Tibial artery (tissue), 4 donors: ENCODE measurements at places on chromosomes 16 and 17.
A peak's percentile ranks its signal among the peaks of the same experiment; 100 is the strongest.

DNA sequence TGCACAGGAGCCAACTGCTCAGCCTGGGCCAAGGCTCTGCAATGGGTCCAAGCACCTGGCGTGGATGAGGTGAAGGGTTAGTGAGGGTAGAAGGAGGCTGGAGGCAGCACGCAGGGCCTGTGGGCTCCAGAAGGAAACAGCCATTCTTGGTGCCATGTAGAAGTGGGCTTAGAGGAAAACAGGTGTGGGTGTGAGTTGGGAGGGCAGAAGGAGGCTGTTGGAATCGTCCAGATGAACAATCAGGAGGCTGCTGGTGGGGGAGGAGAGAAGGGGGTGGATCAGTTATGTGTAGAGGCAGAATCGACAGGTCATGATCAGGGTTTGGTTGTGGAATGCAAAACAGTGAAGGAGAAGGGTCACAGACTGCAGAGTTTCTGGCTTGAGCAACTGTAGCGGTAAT is 51.7 kb upstream of the ALDH3A2 start:
- H3K27me3 ChIP-seq = no peaks in the 10 kb centered on the region
- H3K4me3 ChIP-seq = no peak overlapping the region
- H3K27ac ChIP-seq = no peak overlapping the region
- no peak for DNase-seq
- no peaks in the 10 kb centered on the region for H3K4me1 ChIP-seq
- no peaks in the 10 kb centered on the region for H3K36me3 ChIP-seq

DNA sequence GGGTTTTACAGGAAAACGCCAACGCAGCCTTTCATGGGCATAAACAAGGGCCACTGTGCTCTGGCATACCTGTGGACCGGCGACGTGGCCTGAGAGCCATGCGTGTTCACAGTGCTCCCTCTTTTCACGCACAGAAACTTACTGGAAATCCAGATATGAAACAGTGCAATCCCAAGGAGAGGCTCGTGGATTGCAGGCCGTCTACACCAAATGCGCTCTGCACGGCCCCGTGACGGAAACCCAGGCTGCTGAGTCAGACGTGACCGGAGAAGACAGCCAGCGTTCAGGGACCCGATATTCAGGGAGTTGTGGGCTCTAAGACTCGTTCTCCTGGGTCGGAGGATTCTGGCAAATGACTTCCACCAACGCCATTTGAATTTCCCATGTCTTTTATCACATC is 129.2 kb downstream of the FOXL1 start:
- no peak overlapping the region for H3K4me3 ChIP-seq
- no peaks in the 10 kb centered on the region for H3K27me3 ChIP-seq
- H3K36me3 ChIP-seq = no peaks in the 10 kb centered on the region
- H3K27ac ChIP-seq = no peak overlapping the region
- peak; percentile 41 for DNase-seq

DNA sequence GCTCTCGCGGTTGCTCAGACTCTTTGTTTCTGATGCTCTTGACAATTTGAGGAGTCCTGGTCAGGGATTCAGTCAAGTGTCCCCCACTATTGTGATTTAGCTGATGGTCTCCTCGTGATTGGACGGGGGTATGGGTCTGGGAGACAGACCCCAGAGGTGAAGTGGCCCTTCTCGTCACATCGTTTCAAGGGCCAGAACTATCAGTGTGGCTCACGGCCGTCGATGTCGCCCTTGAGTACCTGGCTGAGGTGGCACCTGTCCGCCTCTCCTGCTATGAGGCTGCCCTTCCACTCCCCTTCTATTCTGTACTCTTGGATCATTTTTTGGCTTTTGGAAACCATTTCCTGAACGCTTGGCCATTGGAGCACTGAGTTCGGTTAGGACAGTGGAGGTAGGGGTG is 7.4 kb upstream of the MEAK7 start:
- H3K27me3 ChIP-seq = no peaks in the 10 kb centered on the region
- H3K4me1 ChIP-seq = peaks cover 4% of the 10 kb centered on the region
- no peaks in the 10 kb centered on the region for H3K36me3 ChIP-seq
- DNase-seq = peak; percentile 64

GRCh38 chr17:20184977-20185619 is 175.9 kb downstream of the SPECC1 start:
- no peak overlapping the region for H3K4me3 ChIP-seq
- H3K27me3 ChIP-seq = no peaks in the 10 kb centered on the region
- no peaks in the 10 kb centered on the region for H3K4me1 ChIP-seq
- H3K36me3 ChIP-seq = no peaks in the 10 kb centered on the region

GRCh38 chr16:68866933-68867332 is 23.6 kb downstream of the TANGO6 start:
- no peaks in the 10 kb centered on the region for H3K4me1 ChIP-seq
- H3K27ac ChIP-seq = no peak overlapping the region
- DNase-seq = no peak

DNA sequence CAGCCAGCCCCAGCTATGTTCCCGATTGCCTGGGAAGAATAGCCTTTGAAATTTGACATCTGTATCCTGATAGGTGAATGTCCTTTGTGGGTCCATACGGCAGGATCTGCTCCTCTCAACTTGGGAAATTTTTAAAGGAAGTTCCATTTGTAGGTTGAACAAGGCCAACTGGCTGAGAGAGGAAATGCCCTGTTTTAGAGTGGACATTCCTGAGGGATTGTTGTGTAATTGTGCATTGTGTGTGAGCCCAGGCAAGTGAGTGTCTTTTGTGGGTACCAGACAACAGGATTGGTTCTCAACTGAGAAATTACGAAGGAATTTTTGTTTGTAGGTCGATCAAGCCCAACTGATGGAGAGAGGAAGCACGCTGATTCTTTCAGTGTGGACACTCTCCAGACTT is 2.6 kb upstream of the CPHXL2 start:
- H3K4me3 ChIP-seq = no peak overlapping the region
- no peaks in the 10 kb centered on the region for H3K4me1 ChIP-seq
- DNase-seq = no peak
- no peak overlapping the region for H3K27ac ChIP-seq
- H3K36me3 ChIP-seq = no peaks in the 10 kb centered on the region

DNA sequence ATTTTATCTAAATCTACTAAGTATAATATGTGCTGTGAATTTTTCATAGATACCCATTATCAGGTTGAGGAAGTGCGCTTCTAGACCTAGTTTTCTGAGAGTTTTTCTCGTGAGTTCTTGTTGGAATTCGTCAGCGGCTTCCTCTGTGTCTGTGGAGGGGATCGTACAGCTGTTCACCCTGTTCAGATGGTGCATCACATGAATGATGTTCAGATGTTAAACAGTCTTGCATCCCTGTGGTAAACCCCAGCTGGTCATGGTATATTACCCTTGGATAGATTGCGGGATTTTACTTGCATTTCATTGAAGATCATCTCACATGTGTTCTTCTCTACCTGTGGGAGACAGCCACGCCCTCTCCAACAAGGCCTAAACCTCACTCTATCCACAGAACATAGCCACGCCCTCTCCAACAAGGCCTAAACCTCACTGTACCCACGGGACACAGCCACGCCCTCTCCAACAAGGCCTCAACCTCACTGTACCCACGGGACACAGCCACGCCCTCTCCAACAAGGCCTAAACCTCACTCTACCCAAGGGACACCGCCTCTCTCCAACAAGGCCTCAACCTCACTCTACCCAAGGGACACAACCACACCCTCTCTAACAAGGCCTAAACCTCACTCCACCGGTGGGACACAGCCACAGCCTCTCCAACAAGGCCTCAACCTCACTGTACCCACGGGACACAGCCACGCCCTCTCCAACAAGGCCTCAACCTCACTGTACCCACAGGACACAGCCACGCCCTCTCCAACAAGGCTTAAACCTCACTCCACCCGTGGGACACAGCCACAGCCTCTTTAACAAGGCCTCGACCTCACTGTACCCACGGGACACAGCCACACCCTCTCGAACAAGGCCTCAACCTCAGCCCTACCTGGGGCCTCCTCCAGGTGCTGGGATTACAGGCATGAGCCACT is 180.2 kb upstream of the CHMP6 start:
- no peak overlapping the region for H3K27ac ChIP-seq
- H3K4me3 ChIP-seq = no peak overlapping the region
- peaks cover 14% of the 10 kb centered on the region for H3K36me3 ChIP-seq
- no peaks in the 10 kb centered on the region for H3K4me1 ChIP-seq
- peak; percentile 37 for DNase-seq
- no peaks in the 10 kb centered on the region for H3K27me3 ChIP-seq

- no peak overlapping the region for H3K27ac ChIP-seq
- no peaks in the 10 kb centered on the region for H3K27me3 ChIP-seq
- DNase-seq = no peak
- H3K4me1 ChIP-seq = no peaks in the 10 kb centered on the region
- H3K36me3 ChIP-seq = no peaks in the 10 kb centered on the region
Observed at GRCh38 chr16:51922476-51922875, 624.5 kb downstream of the TOX3 start.

- no peak for DNase-seq
- no peaks in the 10 kb centered on the region for H3K36me3 ChIP-seq
- H3K27me3 ChIP-seq = peaks cover 13% of the 10 kb centered on the region
- no peak overlapping the region for H3K4me3 ChIP-seq
- H3K4me1 ChIP-seq = no peaks in the 10 kb centered on the region
Observed at GRCh38 chr17:48213797-48214196, 106.2 kb downstream of the SNX11 start.

DNA sequence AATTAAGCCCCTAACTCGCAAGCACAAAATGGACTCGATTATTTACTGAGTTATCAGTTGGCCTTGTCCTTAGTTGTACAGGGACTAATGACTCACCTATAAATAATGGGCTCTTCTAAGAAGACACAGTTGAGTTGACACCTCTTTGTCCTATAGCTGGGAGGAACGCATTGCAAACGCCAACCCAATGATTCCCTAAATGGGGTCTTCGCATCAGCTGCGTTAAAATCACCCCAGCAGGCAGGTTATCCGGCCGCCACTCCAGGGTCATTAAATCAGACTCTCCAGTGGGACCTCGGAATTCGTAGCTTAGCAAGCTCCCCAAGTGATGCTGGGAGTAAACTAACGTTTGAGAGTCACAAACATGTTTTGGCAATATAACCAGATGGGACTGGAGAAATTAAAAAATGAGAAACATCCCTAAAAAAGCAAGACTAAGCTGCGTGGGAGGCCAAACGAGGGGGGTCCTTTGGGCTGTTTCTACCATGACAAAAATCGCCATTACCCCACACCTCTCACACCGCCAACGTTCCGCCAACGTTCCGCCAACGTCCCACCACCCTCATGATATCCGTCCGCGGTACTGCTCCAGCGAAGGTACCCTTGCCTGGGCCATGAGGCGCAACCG is 932 bp upstream of the NFE2L1 start:
- peak overlapping the region; percentile 94 for H3K27ac ChIP-seq
- no peak for DNase-seq
- H3K4me3 ChIP-seq = peak overlapping the region; percentile 78
- H3K27me3 ChIP-seq = no peaks in the 10 kb centered on the region
- H3K4me1 ChIP-seq = peaks cover 52% of the 10 kb centered on the region

- no peaks in the 10 kb centered on the region for H3K27me3 ChIP-seq
- no peaks in the 10 kb centered on the region for H3K4me1 ChIP-seq
- no peak overlapping the region for H3K4me3 ChIP-seq
- no peak overlapping the region for H3K27ac ChIP-seq
- no peak for DNase-seq
Observed at GRCh38 chr17:73423806-73424205, 112.0 kb upstream of the CDC42EP4 start.

DNA sequence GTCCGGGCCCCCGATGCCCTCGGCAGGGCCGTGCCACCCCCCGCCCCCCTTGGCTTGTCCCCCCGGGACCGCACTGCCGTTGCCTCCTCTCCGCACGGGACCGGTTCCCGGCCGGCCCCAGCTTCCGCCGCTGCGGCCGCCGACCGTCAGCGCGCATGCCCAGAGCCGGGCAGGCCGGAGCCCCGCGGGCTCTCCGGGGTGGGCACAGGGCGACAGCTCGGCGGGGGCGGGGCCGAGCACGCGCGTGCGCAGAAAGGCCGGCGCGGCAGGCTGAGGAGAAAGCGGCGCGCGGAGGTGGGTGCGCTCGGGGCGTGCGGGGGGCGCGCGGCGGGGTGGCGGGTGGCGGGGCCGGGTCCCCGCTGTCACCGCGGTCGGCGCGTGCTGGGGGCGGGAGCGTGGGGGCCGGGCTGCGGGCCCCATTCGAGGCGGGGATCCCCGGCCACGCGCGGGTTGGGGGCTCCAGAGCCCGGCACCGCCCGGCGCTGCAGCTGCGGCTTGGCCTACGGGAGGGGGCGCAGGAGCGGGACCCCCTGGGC is at the start of gene TBC1D24:
TBC1D24 (plus strand) TSS at position 251 of the 536 bp plus-strand sequence. CDS start 21,022 bp downstream, outside the sequence.
- H3K4me1 ChIP-seq = peaks cover 34% of the 10 kb centered on the region
- H3K36me3 ChIP-seq = no peaks in the 10 kb centered on the region
- DNase-seq = peak; percentile 93
- peak within 1 kb of the TSS; percentile 74 for H3K4me3 ChIP-seq

- H3K4me1 ChIP-seq = no peaks in the 10 kb centered on the region
- H3K27ac ChIP-seq = no peak overlapping the region
- no peak for DNase-seq
- no peaks in the 10 kb centered on the region for H3K27me3 ChIP-seq
- no peak overlapping the region for H3K4me3 ChIP-seq
- H3K36me3 ChIP-seq = no peaks in the 10 kb centered on the region
Observed at GRCh38 chr17:9661027-9661426, 15.7 kb downstream of the USP43 start.

GRCh38 chr16:65728652-65729051 is 606.8 kb upstream of the CDH11 start:
- H3K36me3 ChIP-seq = no peaks in the 10 kb centered on the region
- no peak overlapping the region for H3K27ac ChIP-seq
- no peak overlapping the region for H3K4me3 ChIP-seq

- no peak overlapping the region for H3K27ac ChIP-seq
- H3K4me1 ChIP-seq = no peaks in the 10 kb centered on the region
- peaks cover 35% of the 10 kb centered on the region for H3K27me3 ChIP-seq
- peak; percentile 31 for DNase-seq
- H3K4me3 ChIP-seq = no peak overlapping the region
Observed at GRCh38 chr16:89860747-89861304, 12.6 kb upstream of the TCF25 start.

- no peak overlapping the region for H3K4me3 ChIP-seq
- H3K27ac ChIP-seq = no peak overlapping the region
- no peaks in the 10 kb centered on the region for H3K27me3 ChIP-seq
Observed at GRCh38 chr16:60720060-60720459, 1316.2 kb downstream of the CDH8 start.

- DNase-seq = no peak
- H3K27ac ChIP-seq = peak overlapping the region; percentile 66
- no peak overlapping the region for H3K4me3 ChIP-seq
- no peaks in the 10 kb centered on the region for H3K27me3 ChIP-seq
- peaks cover 45% of the 10 kb centered on the region for H3K36me3 ChIP-seq
Observed at GRCh38 chr17:17189559-17189958, 16.6 kb downstream of the PLD6 start.
